Astrocyte of the cerebellum (primary cell): ENCODE measurements at places on chromosomes 2 and 18.

- no peak for DNase-seq
Observed at GRCh38 chr18:22683786-22684185, 249.3 kb upstream of the RBBP8 start.

GRCh38 chr2:199739413-199740110, 111.4 kb downstream of the FTCDNL1 start:
- peak; percentile 35 for DNase-seq

DNA sequence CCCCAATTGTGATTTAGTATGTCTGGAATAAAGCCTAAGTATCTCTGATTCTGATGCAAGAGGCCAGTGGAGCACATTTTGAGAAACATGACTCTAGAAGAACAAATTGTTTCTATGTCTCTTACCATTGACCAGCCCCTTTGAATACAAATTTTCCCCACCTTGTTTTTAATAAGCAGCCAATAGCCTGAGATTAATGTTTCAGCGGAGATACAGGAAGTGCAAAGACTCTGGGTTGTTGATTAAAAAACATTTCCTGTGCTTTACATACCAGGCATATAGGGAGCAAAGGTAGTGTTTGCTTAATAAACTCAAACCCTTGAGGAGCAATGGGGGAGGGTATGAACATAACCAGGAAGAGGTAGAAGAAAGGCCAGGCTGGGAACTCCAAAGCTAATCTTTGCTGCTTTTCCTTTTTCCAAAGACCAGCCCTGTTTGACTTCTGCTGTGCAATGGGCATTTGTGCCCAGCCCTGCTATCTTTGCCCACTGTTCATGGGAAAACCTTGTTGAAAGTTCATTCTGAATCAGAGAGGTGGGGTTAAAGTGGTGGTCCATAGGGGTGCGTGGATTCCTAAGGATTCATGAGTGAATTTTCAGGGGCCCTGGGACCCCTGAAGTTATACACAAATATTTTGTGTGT, 29.3 kb downstream of the UPP2 start:
- no peak for DNase-seq

- DNase-seq: no peak
Observed at GRCh38 chr2:60033325-60033724, 520.1 kb downstream of the BCL11A start.

DNA sequence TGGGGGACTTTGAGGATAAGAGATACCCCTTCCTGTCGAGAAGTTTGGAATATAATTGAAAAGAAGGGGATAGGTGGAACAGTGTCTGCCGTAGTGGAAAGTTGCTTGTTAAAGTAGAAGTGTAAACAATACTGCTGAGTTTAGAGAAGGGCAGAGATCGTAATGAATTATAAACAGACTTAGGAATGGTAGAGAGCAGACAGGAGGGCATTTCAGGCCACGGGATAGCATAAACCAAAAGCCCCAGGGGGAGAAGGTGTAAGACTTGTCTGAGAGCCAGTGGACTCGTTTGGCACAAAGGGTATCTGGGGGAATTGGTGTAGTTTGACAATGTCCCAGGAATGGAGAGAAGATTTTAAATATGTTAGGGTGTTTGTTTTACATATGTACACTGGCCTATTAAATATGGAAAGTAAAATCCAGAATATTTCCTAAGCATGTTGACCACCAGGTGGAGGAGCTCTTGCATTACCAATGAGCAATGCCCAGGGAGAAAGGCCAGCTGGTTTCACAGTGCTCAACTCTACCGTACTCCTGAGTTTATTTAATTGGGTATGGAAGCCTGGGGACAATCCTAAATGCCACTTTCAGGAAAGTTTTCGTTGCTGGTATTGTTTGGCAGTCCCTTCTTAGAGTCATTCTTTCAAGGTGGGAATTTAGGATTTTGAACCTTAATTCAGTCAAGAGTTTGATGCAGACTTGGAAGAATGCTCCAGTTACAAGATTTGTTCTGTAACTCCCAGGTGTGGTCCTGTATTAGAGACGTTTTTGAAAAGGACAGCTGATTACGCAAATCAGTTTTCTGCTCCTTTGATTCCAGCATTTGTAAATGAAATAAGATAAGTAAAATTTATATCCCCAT, 7.5 kb downstream of the COPS8 start:
- DNase-seq: peak; percentile 66

GRCh38 chr2:206198677-206199076, 39.0 kb downstream of the EEF1B2 start:
- DNase-seq: no peak

DNA sequence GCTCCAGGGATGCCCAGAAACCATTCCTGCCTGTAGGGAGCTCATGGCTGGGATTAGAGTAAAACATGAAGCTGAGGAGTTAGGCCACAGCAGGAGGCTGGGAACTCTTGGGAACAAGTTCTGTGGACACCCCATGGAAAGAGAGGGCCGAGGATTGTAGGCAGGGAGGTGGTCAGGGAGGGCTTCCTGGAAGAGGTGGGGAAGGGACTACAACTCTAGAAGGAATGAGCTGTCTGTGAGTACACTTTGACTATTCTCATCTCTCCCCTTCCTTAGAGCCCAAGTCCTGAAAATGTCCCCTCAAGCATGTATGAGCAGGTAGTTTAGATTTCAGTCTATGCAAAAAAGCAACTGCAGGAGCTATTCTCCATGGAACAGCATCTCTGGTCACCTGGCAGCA, 139.9 kb upstream of the GLI2 start:
- no peak for DNase-seq

DNA sequence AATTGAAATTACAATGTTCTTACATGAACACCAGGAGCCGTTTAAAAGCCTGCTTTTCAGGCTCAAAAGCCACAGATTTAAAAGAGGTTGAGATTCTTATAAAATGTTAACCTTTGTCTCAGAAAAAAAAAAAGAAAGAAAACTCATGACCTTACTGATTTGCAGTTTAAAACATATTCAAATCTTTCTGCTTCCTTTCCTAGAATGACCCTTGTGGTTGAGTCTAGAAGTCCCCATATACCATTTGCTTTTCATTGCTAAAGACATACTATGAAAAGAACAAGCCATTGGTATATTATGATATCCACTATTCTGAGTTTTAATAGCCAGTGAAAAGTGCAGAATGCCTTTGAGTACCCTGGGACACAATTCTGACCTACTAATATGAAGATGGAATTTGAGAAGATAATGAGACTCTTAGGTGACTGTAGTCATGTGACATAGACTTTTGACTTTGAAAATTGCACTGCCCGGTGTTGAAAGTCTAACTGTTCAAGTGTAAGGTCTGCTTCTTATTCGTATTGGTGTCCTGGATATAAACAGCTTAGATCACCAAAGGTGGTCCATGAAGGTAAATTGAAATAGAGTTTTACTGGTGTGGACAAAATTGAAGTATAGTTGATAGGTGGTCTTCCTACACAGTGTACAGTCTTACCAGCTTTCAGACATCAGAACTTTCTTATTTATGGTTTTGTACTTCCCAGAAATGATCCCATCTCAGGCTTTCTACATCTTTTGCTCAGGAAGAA, 117.0 kb downstream of the DOCK10 start:
- DNase-seq: no peak

DNA sequence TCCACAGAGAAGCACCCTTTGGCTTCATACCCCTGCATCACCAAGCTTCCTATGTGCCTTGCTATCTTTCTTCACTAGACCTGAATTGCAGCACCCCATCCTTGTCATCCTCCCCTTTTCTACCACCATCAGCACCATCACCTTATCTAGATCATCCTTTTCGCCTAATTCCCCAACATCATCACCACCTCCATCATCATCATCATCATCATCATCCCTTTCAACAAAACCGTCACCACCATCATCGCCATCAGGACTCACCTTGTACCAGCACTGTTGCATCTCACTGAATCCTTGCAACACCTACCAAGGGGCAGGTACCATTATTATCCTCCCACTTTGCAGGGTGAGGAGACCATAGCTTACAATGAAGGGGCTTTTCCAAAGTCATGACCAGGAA, 10.8 kb upstream of the ECEL1 start:
- no peak for DNase-seq

DNA sequence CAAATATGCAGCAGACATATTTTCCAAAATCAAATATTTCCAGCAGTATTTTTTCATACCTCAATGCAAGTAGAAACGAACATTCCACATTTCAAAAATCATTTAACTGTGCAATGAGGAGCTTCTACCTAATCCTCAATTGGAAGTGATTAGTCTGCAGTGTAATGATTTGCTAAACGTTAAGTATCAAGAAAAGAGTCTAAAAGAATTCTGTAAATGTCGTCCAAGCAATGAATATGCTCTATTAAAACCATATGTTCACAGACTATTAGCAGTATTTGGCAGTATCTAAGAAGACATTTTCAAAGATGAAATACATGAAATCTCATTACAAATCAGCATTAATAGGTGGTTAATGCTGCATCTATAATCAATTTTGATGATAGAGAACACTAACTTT, 15.9 kb downstream of the DYM start:
- DNase-seq: no peak

DNA sequence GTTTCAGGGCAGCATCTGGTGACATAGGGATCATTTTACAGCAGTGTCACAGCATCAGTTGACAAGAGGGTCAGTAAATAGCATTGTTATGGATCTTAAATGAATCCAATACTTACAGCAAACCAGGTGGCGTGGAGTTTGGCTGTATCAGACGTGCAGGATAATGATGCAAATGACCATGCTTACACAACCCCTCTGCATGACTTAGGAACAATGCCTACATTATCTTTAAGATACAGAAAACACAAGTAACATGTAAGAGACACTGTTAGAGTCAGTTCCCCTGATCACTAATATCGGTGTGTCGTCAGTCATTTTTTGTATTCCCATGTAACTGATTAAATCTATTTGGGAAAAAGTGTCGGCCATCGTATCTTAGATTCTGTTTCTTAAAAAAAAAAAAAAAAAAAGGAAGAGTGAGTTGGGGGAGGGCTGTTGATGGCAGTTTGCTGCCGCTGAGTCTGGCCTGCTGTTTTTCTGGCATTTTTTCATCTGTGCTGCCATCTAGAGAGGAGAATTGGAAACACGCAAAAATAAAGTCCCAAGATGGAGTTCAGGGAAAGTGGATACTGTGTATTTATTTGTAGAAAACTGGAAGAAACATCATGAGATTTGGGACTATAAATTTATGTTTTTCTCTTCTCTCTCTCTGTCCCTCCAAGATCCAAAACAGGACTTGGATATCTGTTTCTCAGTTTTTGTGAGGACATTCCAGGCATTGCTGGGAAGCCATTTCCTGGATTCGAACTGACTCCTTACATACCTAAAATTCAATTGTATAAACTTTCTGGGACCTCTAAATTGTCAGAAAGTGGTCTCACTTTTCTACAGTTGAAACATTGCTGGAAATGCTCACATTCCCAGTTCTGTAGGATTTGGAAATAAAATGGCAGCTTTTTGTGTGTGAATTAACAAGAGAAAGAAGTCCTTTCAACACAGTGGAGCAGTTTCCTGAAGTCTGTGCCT, 60.3 kb upstream of the AGPS start:
- peak; percentile 72 for DNase-seq

DNA sequence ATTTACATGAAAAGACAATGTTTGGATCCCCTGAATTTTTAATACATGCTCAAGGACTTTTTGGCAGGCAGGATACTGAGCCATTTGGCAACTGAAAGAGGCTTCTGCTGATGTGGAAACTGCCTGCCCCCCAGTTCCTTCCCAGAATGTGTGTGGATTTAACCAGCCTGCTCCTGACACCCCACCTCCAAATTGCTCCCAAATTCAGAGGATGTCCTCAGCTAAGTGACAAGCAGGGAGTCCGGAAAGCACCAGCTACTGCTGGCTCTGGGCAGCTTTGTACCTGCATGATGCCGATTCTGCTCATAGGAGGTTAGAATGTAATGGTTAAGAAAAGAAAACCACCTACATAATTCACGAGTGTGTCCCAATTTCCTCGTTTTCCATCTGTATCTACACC, 197.5 kb downstream of the CDH20 start:
- DNase-seq: no peak

DNA sequence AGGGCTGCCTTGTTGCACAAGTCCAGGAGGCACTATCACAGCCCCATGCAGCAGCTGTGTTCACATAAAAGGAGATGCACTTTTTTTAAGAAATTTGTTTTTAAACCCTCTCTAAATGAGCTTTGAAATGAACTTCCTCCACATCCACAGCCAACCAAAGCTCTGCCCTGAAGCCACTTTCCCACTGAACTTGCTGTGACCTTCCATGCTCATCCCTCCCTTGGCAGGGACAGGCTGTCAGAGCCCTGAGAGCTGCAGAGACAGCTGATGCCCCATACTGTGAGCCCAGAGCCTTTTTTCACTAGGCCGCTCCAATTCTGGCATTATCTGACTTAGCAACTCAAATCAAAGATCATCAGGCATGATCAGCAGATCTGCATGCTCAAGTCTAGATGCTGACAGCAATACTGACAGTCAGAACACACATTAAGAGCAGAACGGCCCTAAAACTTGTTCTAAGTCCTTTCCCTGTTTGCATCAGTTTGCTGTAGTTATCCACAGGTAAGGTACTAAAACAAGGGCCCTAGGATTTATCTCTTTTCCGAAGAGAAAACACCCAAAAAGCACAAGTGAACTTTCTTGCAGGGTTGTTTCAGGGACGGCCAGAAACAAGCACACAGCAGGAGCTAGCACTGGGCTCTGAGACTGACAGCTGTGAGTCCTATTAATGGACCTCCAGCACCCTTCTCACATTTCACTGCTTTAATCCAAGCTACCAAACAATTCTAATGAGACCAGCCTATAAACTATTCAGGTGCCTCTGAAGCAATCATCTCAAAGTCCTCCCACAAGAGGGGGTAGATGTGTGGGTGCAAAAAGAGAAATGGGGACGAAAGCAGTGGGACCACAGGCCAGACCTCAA, 34.9 kb downstream of the RNU4ATAC start:
- DNase-seq: no peak

DNA sequence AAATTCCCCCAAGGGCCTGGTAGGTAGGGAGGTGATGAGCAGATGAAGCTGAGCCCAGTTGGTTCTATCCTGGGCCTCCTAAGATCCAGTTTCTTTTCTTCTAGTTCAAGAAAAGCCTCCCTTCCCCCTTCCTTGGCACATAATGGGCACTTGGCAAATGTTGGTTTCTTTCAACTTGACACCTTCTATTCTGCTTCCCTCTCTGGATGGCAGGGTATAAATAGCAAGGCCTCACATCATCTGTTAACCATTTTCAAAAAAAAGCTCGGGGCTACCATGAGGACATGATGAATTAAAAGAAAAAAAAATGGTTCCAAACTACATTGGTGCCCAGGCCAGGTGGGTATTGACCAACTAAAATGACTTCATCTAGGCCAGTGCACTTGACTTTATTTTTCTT, 29.9 kb downstream of the CTAGE1 start:
- no peak for DNase-seq

DNA sequence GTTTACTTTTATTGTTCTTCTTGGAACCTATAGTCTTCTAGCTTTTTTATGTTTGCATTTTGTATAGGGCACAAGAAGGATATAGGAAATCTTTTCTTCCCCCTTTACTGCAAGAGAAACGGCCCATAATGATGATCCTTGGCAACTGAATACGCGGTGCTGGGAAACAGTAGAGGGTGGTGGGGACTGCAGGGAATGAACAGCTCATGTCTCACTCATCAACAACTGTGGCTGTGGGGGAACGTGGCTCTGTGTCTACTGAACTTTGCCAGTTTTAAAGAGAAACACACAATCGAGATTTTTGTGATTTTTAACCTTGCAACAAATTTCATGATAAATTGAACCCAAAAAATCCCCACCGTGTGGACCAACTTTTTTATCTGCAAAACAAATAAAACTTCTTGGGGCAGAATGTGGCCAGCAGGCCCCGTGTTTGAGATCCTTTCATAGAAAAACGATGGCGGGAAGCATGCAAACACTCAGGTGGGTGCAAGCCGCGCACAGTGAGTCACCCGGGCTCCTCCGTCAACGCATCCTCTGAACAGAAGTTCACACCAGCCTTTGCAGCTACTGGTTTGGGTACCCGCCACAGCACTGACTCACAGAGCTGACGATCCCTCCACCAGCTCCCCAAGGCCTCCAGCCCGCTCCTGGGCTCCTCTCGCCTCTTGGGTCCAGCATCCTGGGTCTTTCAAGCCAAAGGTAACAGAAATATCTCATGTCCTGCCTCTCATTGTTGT, 149.3 kb downstream of the COL6A3 start:
- peak; percentile 78 for DNase-seq
